ENCODE measurements at places on chromosomes 13 and 19.

DNA sequence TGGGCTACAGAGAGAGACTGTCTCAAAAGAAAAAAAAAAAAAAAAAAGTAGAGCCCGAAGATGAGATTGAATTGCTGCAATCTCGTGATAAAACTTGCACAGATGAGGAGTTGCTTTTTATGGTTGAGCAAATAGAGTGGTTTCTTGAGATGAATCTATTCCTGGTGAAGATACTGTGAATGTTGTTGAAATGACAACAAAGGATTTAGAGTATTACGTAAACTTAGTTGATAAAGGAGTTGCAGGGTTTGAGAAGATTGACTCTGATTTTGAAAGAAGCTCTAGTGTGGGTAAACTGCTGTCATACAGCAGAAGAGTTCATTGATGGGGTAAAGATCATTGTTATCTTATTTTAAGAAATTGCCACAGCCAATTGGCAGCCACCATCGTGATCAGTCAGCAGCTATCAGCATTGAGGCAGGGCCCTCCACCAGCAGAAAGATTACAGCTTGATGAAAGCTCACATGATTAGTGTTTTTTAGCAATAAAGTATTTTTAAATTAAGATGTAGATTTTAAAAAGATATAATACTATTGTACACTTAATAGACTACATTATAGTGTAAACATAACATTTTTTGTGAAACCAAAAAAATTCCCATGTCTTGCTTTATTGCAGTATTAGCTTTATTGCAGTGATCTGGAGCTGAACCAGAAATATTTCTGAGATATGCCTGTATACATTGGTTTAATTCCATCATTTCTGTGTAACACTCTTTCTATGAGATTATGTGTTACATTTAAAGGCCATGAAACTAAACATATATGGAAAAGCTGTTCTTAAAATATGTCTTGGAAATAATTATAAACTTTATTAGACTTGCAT lies 43.1 kb downstream of the ZMYM2 start:
- no peak for DNase-seq

DNA sequence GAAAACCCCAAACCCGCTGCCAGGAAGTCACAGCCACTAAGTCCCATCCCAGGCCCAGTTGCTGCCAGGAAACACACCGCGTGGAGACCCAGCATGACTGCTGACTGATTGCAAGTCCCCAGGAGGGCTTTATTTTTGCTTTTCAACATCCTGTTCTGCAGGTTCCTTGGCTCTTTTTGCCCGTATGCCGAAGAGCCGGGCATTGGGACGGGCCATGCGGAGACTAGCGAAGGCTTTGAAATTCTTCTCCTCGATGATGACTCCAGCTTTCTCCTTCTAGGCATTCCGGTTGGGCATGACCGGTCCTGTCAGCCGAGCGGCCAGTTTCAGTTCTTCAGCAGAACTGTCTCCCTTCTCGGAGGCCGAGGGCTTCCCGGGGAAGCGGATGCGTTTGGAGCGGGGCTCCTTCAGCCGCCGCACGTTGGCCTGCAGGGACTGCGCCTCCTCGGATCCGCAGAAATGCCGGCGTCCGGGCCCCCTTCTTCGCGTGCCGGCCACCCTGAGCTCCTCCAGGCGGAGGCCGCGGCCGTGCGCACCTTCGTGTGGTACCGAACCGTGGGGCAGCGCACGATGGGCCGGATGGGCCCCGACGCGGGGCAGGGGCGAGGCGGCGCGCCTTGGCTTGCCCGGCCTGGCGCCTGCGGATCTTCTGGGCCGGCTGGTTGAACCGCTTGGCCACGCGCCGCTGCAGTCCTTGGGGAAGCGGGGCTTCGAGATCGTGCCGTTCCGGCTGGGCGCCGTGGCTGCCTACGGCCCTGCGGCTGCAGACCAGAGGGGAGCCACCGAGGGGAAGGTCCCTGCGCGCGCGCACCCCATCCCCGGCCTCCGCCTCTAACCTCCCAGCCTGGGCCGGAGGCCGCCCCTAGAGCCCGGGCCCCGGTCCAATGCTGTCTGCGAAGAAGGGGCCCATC lies 15.2 kb downstream of the ZSCAN5C start:
- DNase-seq: no peak

- no peak for DNase-seq
Measured at GRCh38 chr13:61994174-61994573, 578.5 kb upstream of the PCDH20 start.

DNA sequence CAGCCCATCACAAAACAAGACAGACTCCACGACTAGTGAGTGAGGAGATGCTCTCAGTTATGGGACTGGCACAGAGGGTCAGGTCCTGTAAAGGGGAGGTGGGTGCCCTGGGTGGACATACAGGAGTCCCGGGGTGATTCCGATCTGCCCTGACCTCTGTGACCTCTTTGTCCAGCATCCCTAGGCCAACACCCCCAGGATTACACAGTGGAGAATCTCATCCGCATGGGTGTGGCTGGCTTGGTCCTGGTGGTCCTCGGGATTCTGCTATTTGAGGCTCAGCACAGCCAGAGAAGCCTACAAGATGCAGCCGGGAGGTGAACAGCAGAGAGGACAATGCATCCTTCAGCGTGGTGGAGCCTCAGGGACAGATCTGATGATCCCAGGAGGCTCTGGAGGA lies 6.4 kb upstream of the LILRA1 start:
- DNase-seq: no peak

- DNase-seq: no peak
Measured at GRCh38 chr19:5042556-5042955, 73.6 kb downstream of the KDM4B start.

- DNase-seq: no peak
Measured at GRCh38 chr13:32117701-32118100, 86.1 kb downstream of the FRY start.

- no peak for DNase-seq
Measured at GRCh38 chr13:28796938-28797257, 23.2 kb upstream of the MTUS2 start.

DNA sequence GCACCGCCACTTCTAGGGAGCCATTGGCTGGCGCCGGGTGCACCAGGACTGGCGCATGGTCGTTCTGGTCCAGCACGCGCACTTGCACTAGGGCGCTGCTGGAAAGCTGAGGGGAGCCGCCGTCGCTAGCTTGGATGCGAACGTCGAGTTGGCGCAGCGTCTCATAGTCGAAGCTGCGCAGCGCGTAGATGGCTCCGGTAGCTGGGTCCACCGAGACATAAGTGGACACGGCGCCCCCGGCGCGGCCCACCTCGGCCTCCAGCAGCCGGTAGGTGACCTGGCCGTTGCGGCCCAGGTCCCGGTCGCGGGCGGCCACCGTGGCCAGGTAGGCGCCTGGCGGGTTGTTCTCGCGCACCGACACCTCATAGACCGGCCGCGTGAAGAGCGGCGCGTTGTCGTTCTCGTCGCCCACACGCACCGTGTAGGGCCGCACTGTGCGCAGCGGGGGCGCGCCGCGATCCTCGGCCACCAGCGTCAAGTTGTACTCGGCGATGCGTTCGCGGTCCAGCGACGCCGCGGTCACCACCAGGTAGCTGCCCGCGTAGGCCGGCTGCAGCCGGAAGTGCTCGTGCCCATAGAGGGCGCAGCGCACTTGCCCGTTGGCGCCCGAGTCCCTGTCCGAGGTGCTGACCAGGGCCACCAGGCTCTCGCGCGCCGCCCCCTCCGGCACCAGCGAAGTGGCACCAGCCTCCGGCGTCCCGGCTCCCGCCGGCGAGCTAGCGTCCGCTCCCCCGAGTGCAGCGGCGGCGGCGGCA lies 1.7 kb downstream of the PCDH8 start:
- DNase-seq: no peak

DNA sequence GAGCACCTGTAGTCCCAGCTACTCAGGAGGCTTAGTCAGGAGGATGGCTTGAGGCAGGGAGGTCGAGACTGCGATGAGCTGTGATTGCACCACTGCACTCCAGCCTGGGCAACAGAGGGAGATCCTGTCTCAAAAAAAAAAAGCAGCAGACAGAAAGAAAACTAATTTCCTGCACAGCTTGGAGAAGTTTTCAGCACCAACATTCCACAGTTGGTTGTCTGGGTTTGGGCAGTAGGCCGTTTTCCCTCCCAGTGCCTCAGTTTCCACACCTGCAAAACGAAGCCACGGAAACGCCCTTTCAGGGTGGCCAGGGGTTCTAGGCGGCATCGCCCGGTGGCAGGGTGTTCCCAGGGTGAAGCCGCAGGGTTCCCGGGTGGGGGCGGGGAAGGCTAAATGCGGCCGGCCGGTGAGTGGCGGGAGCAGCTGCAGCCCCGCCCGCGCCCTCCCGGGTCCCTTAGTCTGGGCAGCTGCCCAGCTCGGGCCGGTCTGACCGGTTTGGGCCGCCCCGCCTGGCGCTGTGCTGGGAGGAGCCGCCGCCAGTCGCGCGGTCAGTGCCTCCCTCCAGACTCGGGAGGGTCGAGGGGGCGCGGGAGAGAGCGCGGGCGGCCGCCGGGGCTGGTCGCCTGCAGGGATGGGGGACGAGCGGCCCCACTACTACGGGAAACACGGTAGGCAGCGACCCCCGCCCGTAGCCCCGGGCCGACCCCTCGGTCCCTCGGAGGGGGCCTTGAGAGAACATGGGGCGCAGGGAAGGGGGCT lies at the start of gene SLC44A2:
Gene SLC44A2 (plus strand): TSS at position 551 of the 759 bp plus-strand sequence. CDS start 81 bp downstream, at position 632.
- DNase-seq: no peak

DNA sequence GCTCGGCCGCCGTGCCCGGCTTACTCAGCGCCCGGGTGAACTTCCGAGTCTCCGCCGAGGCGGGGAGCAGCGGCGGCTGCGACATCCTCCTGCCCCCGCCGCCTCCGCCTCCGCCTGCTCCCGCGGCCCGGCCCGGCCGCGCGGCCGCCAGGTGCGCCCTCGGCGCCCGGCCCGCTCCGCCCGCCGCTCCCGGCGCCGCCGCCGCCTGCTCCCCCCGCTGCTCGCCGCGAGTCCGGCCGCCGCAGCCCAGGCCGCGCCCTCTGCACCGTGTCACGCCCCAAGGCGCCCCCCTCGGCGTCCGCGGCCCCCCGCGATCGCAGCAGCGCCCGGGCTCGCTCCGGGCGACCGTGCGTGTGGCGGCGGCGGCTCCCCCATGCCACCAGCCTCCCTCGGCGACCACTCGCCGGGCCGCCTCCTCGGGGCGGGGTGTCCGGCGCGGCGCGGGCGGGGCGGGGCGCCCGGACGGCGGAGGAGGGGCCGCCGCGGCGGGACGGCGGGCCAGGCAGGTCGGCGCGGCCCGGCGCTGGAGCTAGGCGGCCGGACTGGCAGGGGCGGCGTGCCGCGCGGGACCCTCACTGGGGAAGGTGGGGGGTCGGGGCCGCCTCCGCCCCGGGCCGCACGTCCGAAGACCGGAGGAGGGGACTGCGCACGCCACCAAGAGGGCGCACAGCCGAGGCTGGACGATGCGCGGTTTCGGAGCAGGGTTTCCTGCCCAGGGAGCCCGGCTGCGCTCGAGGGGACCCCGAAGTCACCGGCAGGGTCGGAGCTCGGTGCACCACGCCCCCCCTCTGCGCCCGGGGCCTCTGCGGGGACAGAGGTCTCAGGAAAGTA lies 108.6 kb upstream of the DOCK9 start:
- DNase-seq: peak; percentile 76

Data from activated CD4-positive, alpha-beta T cell treated with anti-CD3 and anti-CD28 coated beads for 4 hours (primary cell).